ENCODE measurements at places on chromosomes 3 and 15. TPM values are rescaled to one million over a fixed set of nuclear protein-coding genes. Genes with fewer than 3 reads are reported as not detected.

DNA sequence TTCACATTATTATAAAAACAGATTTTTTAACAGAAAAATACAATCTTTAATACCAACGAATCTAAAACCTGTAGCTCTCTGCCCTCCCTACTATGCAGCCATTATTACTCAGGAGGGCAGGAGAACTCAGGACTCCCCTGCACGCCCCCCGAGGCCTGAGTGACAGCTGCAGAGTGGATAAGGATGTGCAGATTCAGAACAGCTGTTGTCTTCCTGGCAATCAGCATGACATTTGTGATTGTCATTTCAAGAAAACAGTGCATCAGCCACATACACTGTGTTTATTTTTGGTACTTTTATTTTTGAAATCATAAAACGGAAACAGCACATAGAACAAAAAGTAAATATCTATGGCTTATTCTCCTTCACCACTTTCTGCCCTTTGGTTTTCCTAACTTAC, 450.8 kb downstream of the OCA2 start:
- H3K27me3 ChIP-seq, result no peaks in the 10 kb centered on the region
- no peak for DNase-seq
- no peaks in the 10 kb centered on the region for H3K4me1 ChIP-seq
- no peaks in the 10 kb centered on the region for H3K36me3 ChIP-seq
- H3K4me3 ChIP-seq, result no peak overlapping the region
- H3K27ac ChIP-seq, result no peak overlapping the region

GRCh38 chr3:157368171-157368570, 68.5 kb upstream of the PTX3 start:
- no peaks in the 10 kb centered on the region for H3K4me1 ChIP-seq
- no peak overlapping the region for H3K4me3 ChIP-seq
- no peak for DNase-seq
- H3K36me3 ChIP-seq, result no peaks in the 10 kb centered on the region

The TMEM108 gene
- not detected for total RNA-seq

DNA sequence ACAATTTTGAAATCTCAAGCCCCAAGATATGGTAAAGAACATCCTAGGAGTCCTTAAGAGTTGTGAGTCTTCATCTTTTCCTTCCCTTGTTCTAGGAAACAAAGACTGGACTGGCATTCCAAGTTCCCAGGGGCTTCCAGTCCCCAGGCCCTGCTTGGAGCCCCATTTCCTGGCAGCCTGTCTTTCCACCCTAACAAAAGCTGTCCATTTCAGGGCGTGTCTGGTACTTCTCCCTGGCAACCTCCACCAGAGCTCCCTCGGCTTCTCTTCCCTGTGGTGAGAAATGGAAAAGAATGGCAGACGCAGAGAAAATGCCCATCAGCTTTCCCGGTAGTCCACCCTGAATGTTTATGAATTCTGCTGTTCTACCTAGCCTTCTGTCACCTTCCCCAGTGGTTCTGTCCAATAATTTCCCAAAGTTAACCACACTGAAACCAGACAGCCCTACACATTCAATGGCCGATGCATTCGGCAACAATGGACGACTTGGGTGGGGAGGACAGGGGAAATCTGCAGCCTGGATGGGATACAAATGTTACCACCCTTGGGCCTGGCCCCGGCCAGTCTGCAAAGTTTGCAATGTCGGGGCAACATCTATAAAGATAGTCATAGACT, 6.8 kb downstream of the RAB6B start:
- no peak overlapping the region for H3K4me3 ChIP-seq
- no peak overlapping the region for H3K27ac ChIP-seq
- H3K36me3 ChIP-seq, result no peaks in the 10 kb centered on the region
- H3K4me1 ChIP-seq, result no peaks in the 10 kb centered on the region
- no peak for DNase-seq

GRCh38 chr3:58034738-58035523, 26.7 kb downstream of the FLNB start:
- peak overlapping the region; percentile 77 for H3K27ac ChIP-seq
- H3K4me1 ChIP-seq, result peaks cover 51% of the 10 kb centered on the region
- no peaks in the 10 kb centered on the region for H3K27me3 ChIP-seq
- H3K4me3 ChIP-seq, result peak overlapping the region; percentile 9
- DNase-seq, result peak; percentile 43

All from activated CD4-positive, alpha-beta memory T cell treated with anti-CD3 and anti-CD28 coated beads, Interleukin-2, amount 10 ng/mL, durations not matched to agents 7 days and 5 days (primary cell).